ENCODE measurements at places on chromosomes 6 and 20.
A peak's percentile ranks its signal among the peaks of the same experiment; 100 is the strongest.

DNA sequence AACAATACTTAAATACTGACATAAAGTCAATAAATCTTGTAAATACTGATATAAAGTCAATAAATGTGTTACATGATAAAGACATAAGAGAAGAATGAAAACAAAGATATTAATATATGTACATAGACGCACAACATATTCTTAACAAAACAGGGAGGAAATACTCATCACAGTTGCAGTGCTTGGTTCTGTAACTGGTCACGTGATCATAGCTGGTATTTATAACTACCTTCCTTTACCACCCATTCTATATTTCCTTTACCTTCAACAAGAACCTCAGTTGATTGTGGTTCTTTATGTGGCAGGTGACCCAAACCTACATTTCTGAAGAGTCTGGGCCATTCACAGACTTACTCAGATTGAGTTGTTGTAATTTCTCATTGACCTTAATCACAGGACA lies 131.6 kb downstream of the SGK1 start:
- DNase-seq, result no peak

DNA sequence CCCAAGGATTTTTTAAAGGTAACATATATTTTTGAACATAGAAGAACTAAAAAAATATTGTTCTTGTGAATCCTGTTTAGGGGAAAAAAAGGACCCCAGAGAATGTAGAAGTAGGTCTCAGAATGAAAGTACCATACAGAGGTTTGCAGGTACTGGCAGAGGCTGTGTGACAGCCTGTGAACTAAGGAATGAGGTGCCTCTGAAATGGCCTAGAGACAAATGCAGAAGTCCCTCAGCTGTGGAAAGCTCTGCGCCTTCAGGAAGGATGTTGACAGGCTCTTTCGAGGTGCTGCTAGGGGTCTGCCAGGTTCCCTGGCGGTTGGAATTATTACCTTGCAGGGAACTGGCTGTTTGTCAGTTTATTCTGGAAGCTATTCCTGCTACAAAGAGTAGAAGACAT lies 8.6 kb upstream of the TUBB2B start:
- no peak for DNase-seq

DNA sequence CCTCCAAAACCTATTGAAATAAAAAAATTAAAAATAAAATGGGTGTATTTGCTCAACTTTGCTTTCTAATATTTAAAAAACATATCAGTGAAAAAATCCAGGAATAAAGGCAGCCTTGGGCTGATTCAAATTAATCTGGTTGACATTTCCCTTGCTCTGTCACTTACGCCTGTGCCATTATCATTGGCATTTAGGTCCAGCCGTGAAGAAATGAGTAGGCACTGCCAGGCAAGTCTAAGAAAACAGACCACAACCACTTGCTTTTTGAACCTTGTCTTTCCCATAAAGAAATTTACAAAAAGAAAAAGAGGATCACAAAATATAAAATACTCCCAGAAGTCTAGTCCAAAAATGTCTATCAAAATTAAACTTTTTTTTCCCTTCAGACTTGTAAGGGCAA lies 59.2 kb upstream of the HBS1L start:
- no peak for DNase-seq

DNA sequence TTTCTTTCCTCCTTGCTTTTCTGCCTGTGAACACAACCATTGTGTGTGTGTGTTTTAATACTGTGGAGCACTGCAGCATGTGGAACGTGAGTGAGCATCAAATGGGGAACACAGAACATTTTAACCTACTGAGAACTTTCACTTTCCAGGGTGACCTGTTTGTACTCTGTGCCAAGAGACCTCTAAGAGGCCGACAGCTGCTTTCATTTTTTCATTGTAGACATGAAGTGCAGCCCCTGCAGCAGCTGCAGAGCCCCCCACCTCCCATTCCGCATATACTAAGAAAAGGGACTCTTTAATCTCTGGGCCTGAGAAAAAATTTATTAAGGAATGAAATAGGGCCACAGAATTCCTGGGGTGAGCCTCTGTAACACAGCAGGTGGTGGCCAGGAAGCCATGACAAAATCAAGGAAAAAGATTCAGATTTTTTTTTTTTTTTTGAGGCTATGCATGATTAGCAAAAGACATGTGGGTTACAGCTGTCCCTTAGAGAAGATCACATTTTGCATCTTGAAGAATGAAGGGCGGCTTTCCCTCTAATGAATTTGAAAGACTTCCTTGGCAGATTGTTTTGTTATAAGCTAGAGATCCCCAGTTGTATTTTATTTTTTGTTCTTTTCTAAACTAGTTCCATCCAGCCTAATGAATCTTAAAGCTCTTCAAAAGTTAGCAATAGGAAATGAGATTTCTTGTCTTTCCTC lies 503.4 kb downstream of the CD109 start:
- DNase-seq, result no peak

DNA sequence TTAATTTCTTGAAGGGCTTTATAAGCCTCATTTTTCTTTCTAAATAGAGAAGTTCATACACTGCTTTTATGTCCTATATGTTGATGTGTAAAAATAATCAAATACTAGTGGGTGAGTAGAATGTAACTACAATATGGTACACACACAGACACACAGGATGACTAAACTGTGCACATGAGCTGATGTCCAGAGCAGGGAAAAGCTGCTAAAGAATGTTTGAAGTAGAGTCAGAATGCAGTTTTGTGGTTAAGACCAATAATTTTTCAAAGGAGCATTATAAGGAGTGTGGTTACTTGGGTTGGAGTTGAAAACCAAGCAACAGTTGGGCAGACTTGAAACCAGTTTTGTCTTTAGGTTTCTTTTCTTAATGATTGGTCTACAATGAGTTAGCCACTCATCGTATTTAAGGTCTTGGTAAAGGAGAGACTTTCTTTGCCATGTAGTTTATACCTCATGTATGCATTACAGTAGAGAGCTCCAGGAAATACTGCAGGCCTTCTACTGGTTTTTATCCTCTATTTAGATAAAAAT lies 196.6 kb downstream of the ESR1 start:
- no peak for DNase-seq

GRCh38 chr6:56514395-56514794 lies 128.3 kb downstream of the DST start:
- no peak for DNase-seq

DNA sequence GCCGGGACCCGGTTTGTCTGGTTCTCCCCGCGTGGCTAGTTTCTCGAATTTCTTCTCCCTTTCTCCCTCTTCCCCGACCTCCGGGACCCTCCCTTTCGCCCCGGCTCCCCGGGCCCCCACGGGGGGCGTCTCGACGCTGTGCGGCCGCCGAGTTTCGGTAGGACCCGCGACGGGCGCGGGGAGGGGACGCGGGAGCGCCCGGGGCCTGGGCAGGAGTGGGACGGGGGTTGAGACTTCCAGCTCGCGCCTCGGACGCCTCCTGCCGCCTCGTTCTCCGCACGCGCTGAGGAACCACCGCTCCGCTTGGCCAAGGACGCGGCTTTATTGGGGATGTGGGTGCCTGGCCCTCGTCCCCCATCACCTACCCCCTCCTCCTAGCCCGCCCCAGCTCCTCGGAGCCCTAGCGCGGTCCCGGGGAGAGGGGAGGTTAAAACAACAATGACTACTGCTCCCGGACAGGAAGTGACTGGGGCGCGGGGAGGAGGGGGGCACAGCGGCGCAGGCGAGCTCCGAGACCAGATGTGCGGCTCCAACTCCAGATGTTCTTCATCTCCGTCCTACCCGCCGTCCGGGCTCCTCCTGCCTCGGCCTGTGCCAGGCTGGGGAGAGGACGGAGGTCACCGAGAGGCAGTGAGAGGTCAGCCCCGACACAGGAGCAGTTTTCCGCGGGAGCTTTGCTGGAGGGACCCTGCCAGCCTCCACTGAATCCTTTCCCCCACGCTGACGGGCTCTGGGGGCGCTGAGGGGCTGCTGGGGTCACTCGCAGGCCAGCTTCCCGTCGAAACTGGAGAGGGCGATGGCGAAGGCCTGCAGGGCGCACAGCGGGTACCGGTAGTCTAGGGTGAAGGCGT lies 917 bp upstream of the TEAD3 start:
- DNase-seq, result peak; percentile 21

DNA sequence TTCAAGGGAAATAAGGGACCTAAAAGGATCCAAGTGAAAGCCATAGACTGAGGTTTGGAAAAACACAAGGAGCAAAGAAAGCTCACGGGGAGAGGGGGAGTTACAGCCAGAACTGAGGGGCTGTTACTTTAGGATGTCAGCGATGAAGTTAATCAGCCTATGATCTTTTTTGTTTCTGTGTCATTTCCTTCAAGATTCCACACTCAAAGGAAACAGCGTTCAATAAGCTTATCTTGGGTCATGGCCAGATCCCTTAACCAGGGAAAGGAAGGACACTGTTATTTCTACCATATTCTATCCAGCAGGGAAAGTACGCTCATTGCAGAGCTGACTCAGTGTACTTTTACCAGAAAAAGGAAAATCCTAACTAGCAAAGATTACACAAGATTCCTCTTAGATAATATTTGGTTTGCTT lies 132.8 kb downstream of the PFDN4 start:
- DNase-seq, result no peak

GRCh38 chr20:33431797-33432381 lies 11.7 kb downstream of the SNTA1 start:
- DNase-seq, result no peak

- no peak for DNase-seq
Measured at GRCh38 chr20:16004108-16004854, 569.0 kb downstream of the KIF16B start.

DNA sequence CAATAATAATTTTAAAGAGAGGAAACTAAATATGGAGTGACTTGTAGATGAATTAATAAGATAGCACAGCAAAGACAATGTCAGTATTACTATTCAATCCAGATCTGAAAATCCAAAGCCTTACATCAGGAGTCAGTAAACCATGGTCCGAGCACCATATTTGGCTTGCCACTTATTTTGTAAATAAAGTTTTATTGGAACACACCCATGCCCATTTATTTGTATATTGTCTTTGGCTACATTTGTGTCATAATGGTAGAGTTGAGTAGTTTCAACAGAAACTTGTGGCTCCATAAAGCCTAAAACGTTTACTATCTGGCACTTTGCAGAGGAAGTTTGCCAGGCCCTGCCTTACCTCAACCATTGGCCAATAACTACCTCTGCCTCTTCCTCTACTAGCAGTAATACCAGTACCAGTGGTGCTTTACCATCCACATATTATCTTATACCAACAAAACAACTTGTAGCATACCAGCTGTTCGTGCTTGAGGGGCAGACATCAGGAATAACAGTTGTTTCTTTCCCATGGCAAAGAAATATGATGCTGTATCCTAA lies 51.8 kb upstream of the SYNJ2 start:
- DNase-seq, result no peak

- no peak for DNase-seq
Measured at GRCh38 chr6:67615796-67616195, 1019.3 kb upstream of the ADGRB3 start.

GRCh38 chr6:3751730-3752530 lies 417 bp upstream of the PXDC1 start:
- DNase-seq, result peak; percentile 53

DNA sequence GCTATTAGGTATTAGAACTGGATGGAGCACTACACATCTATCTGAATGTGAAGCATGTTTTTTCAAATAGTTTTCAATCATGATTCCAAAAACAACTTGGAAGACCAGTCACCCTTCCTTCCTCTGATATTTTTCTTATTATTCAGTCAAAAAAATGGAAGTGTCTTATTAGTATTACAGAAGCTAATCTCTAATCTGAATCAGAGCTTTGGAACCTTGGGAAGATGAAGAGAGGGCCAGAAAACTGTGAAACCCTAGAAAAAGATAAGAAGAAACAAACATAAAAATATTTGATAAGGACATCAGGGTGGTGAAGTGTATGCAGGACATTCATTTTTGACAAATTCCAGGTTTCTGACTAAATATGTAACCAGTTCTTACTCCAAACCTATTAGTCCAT lies 166.3 kb upstream of the PRSS16 start:
- no peak for DNase-seq

DNA sequence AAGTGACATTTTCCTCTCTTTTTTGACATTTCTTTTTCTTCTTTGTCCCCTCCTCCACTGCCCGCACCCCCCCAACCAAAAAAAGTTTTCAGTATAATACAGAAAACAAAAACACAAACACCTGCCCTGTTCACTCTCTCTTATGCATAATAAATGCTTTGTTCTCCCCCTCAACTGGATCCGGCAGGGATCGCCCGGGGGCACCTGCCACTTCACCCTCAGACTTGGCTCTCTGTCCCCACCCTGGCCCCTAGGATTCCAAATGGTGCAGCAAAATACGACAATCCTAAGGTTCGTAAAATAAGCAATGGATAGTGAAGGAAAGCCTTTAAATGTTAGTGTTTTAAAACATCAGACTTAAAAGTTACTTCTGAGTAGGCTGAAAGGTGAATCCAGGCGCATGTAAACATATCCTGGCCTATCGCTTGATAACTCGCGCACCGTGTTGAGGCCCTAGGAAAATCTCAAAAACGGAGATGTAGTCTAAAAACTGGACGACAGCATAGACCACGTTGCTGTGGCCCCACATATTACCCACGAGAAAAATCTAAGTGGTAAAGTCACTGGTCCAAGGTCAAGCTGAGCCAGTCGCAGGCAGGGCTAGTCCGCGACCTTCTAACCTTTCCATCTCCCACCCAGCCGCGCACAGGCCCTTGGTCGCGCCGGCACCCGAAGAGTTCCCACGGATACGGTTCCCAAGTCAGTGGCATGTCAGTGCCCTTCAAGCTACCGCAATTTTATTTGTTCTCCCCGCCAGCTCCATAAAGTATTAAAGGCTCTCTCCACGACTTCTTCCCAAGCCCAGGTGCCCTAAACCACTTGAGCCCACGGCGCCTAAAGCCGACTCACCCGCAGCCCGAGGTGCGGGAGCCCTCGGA lies 130.8 kb downstream of the OGFRL1 start:
- DNase-seq, result no peak

GRCh38 chr20:38065764-38066375 lies 32.3 kb downstream of the RPRD1B start:
- no peak for DNase-seq

DNA sequence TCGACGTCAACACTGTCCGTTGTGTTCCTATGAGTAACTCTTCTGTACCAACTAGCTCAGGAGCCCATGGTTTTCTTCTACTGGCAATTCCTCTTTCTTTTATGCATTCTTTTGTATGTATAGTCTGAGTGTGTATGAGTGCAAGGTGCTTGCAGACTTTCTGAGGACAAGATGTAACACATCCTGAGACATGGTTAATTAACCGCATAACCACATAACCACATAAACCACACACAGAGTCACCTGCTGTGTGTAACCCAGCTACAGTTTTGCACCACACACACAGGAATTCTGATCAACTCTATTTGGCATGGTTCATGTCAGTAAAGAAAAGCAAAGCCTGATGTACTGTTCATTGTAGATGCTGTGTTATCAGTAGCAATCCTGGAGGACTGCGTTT lies 98.6 kb downstream of the DACT2 start:
- DNase-seq, result no peak

DNA sequence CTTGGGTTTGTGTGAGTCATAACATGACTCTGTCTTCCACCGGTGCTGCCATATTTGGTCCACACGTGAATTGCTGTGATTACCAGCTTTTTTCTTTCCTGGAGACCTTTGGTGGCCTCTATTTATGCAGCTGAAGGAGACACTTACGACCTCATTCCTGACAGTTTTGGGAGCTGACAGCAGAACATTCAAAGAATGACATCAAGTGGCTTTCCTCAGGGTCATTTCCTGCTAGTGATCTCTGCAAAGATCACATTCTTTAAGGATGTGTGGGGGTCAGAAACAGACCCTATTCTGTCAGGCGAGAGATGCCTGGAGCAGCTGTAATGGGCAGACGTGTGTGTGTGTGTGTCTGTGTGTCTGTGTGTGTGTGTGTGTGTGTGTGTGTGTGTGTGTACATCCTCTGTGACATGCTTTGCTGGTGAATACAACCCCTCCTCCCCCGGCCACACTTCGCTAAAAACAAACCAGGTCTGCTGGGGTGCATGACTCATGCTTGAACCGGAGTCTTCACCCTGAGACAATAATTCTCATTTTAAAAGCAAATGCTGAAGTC lies 115.6 kb downstream of the TMEM170B start:
- DNase-seq, result no peak
